ENCODE measurements at places on chromosomes 6 and 20.

DNA sequence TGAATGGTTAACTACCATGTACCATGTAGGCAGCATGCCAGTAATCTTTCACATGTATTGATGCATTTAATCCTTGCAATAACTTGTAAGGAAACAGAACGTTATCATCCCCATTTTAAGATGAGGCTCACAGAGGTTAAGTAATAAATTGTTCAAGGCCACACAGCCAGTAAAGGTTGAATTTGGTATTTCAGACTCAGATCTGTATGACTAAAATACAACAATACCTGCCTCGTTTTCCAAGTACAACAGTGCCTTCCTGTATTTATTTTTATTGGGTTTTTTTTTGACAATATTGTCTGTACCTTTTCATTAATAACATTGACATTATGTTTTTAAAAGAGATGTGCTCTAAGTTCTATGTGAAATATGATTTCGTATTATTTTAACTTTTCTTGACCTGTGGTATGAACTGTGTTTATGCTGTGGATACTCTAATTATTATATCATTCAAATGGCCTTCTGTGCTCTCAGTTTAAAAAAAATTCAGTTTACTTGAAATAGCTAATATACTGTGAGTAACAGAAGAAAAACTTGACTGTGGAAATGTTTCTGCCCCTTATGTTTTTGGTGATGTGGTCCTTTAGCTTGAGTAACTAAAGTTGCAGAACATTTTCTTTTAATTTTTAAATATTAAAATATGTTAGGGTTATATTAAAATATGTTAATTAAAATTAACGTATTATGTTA, 39.7 kb downstream of the XRN2 start:
- DNase-seq, result no peak

- DNase-seq, result no peak
Measured at GRCh38 chr6:168231393-168231957, 88.1 kb downstream of the DACT2 start.

- no peak for DNase-seq
Measured at GRCh38 chr6:19613678-19614077, 223.5 kb upstream of the ID4 start.

- peak; percentile 63 for DNase-seq
Measured at GRCh38 chr20:62860391-62860923, 1.2 kb downstream of the TCFL5 start.

GRCh38 chr20:2179233-2179580, 77.6 kb downstream of the STK35 start:
- DNase-seq, result no peak

GRCh38 chr6:27176096-27176495, 71.4 kb upstream of the PRSS16 start:
- peak; percentile 14 for DNase-seq

DNA sequence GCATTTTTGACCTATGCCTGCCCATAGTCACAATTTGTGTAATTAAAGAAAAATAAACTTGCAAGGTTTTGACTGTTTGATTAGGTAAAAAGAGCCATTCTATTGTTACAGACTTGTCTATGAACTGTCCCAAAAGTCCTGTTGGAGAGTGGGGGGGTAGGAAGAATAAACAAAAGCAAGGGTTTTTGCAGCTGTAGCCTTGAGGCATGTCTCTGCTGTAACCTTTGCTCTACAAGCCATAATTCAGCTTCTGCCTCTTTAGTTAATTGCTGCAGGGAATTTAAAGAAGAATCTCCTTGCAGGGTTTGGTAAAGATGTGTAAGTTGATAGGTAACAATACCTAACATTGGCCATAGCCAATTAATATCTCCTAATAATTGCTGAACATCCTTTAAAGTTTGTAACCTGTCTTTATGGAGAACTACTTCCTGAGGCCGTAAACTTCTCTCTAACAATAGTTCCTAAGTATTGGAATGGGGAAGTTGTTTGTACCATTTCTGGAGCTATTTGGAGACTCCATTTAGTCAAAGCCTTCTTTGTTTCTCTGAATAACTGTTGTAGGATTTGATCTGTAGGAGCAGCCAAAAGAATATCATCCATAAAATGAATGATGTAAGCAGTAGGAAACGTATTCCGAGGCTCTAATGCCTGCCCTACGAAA, 7.9 kb upstream of the ABHD12 start:
- DNase-seq, result no peak

GRCh38 chr6:43862925-43863324, 92.9 kb downstream of the VEGFA start:
- no peak for DNase-seq

- peak; percentile 25 for DNase-seq
Measured at GRCh38 chr20:10469599-10469998, 34.5 kb downstream of the SLX4IP start.

- no peak for DNase-seq
Measured at GRCh38 chr20:33145521-33145920, 22.4 kb upstream of the BPIFA2 start.

GRCh38 chr6:11282245-11282644, 49.8 kb upstream of the NEDD9 start:
- no peak for DNase-seq

- no peak for DNase-seq
Measured at GRCh38 chr6:31120151-31120915, at the start of gene CDSN. Gene CDSN (minus strand): TSS chr6:31120446. CDS start chr6:31120419, 27 bp downstream.

DNA sequence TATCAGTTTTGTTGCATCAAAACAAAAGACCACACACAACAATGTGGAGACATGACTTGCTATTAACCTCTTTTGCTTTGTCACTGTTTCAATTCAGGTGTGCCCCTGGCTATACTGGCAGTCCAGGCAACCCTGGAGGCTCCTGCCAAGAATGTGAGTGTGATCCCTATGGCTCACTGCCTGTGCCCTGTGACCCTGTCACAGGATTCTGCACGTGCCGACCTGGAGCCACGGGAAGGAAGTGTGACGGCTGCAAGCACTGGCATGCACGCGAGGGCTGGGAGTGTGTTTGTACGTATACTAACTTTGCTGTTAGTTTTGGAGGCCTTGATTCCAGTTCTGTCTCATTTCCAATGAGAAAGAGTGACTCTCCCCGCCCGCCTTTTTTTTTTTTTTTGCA, 356.9 kb downstream of the ARHGAP18 start:
- DNase-seq, result no peak

DNA sequence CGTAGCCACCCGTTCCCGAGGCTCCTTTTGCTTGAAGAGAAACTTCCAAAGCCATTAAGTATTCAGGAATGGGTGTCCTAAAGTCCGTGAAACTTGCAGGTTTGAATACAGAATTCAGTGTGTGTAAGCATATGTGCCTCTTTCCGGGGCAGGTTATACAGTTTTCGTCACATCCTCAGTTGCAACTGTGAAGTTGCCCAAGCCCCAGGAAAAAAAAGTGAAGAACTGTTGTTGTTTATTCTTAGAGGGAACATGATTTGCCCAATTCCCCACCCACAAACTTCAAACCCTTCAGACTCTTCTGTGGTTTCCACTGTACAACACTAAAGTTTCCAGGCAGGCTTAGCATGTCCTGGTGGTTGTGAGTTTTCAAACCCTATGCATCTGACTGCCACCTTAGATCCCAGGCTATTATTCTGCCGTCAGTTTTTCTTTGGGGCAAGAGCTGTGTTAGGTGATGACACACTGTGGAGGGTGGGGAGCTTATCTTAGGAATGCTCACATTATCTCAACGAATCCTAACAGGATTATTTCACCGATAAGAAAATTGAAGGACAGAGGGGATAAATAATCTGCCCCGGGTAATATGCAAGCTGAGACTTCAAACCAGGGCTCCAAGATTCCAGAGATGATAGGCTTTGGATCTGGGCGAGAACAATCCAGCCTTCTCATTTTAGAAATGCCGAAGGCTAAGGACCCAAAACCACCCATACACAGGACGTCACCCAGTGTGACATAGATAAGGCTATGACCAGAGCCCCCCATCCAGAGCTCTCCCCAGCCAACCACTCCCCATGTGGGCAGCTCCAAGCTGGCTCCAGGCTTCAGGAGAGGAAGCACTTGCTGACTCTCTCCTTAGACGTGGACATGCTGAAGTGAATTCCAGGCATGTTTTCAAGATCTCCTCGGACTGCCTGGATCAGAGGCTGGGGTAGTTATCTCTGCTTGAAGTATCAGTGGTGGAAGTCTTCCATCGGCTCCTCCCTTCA, 81.7 kb upstream of the AFDN start:
- no peak for DNase-seq

DNA sequence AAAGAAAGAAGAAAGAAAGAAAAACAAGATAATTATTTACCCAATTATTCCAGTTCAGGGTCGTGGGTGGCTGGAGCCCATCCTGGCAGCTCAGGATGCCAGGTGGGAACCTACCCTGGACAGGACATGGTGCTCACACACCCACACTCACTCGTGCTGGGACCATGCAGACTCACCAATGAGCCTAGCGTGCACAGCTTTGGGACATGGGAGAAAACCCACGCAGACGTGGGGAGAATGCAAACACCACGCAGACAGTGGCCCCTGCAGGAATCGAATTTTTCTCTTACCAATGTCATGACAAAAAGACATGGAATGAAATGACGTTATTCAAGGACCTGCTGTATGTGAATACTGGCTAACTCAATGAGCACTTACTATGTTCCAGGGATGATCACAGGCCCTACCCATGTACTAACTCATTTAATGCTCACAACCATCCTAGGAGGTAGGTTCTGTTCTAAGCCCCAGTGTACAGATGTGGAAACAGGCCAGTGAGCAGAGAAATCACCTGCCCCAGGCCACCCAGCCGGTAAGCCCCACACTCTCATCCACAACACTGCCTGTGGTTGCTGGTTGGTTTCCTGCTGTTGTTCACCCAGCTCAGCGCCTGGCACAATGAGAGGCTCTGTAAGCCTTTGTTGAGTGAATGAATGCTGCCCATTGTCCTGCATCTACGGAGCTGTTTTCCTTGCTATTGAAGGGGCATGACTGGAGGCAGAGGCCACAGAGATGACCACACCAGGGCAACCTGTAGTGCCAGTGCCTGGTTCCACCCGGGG, 6.8 kb upstream of the PI16 start:
- no peak for DNase-seq

- peak; percentile 70 for DNase-seq
Measured at GRCh38 chr6:90411292-90411781, 114.7 kb upstream of the BACH2 start.

DNA sequence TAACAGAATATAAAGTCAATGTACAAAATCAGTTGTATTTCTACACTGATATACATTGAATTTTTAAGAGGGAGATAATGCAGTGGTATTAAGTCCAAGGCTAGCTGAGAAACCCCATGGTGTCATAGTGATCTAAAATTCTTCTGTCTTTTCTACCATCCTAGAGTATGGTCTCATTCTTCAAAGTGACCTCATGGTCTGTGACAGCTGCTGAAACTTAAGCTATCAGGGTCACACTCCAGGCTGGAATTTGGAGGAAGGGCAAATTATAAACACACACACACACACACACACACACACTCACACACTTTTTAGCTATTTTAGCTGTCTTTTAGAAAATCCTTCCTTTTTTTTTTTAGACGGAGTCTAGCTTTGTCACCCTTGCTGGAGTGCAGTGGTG, 47.3 kb upstream of the DYNLRB1 start:
- DNase-seq, result no peak

- DNase-seq, result no peak
Measured at GRCh38 chr6:11820821-11821220, 42.2 kb upstream of the ADTRP start.

DNA sequence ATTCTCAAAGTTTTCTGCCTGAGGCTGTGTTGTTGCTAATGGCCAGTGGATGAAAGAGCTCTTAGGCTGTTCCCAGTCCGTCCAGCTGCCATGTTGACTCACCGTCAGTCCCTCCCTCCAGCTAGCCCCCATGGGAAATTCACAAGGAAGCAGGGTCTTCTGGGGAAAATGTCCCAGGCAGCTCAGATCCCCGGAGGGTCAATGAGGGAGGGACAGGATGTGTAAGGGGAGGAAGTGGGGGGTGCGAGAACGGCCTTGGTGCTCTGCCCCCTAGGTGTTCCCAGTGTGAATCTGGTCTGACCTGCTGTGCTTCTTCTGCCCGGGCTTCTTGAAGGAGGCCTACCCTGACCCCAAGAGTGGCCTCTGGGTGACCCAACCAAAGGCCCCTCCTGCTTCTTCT, 65.9 kb downstream of the CEBPB start:
- no peak for DNase-seq

GRCh38 chr6:121858986-121859385, 423.5 kb downstream of the GJA1 start:
- DNase-seq, result no peak
